ENCODE measurements at places on chromosomes 2 and 18. TPM values are rescaled to one million over a fixed set of nuclear protein-coding genes. Genes with fewer than 3 reads are reported as not detected.

POTEI gene
- total RNA-seq = not detected

RPS27A gene
- 2,188 TPM for total RNA-seq

IL1RN gene
- 4.1 TPM for total RNA-seq

TMEFF2 gene
- total RNA-seq = 0.58 TPM

CFAP221 gene
- 0.17 TPM for total RNA-seq

BZW1 gene
- 351 TPM for total RNA-seq

GRCh38 chr2:147439986-147440385 is 404.8 kb upstream of the ACVR2A start:
- no peak overlapping the region for H3K27ac ChIP-seq
- H3K4me1 ChIP-seq = no peaks in the 10 kb centered on the region
- H3K27me3 ChIP-seq = no peaks in the 10 kb centered on the region
- DNase-seq = no peak
- no peak overlapping the region for H3K4me3 ChIP-seq

DNA sequence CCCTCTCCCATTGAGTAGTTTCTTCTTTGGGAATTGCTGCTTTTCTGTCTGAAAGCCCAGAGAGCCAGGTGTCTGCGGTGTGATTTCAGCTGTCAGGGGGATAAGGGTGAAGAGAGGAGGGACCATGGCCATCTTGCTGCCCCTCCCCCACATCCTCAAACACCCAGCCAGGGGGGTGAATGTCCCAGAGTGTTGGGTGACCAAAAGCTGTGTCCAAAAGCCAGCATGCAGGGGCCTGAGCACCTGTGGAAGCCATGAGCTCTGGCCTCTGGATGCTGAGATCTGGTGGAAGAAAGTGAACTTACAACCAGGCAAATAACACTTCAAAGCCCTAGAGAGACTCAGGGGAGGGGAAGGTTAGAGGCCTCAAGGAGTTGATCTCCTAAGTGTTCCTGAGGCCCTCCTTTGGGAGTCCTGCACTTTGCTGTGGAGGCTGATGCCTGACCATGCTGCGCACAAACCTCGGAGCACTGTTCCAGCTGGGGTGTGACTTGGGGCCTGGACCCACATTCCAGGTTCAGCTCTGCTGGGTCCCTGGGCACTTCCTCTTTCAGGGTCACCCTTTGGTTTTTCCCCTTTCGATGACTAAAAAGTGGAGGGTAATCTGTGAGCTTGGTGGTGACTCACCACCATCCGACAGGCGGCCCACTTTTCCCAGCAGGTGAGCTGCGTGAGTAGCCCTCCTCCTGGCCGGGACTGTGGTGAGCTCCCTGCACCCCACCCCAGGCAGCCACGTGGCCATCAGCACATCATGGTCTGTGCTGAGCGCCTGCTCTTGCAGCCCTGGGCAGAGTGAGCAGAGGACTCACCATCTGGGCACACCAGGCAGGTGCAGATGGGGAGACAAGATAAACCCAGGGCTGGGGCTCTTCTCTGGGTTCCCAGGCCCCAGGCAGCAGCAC is 66.8 kb upstream of the FOSL2 start:
- no peak overlapping the region for H3K4me3 ChIP-seq
- peaks cover 3% of the 10 kb centered on the region for H3K36me3 ChIP-seq
- H3K27ac ChIP-seq = peak overlapping the region; percentile 8

DNA sequence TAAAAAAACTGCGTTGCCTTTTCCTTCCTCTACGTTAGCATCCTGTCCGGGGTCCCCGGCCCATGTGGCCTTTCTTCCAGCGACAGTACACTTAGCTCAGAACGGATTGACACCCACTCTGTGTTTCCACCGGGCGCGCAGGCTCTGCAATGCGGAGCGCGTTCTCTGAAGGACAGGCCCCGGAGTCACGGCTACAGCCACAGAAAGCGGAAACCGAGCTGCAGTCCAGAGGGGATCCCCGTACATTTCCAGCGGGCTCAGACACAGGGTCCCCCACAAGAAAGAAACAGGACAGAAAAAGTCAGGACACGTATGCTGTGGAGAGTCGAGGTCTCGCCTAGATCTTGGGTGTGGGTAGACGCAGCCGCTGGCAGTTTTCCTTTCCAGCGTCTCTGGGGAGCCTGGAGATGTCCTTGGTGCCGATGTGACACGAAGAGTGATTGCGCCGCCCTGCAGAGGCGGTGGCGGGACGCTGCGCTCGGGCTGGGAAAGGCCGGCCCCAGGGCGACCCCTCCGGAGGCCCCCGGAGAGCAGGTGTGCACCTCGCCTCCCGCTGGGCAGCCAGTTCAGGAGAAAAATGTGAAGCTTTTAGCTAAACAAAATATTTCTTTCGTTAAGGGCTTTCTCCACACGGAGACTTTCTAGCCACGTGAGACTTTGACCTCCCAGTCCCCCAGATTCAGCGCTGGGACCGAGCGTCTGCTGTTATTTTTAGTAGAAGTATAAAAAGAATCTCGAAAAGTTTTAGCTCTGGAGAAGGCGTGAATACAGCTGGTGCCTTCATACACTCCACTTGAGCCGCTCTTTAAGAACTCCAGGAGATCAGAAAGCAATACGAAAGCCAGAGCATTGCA is 1.3 kb upstream of the ACKR3 start:
- H3K27me3 ChIP-seq = peaks cover 12% of the 10 kb centered on the region
- peaks cover 46% of the 10 kb centered on the region for H3K4me1 ChIP-seq
- H3K27ac ChIP-seq = peak overlapping the region; percentile 86
- no peaks in the 10 kb centered on the region for H3K36me3 ChIP-seq
- no peak for DNase-seq

DNA sequence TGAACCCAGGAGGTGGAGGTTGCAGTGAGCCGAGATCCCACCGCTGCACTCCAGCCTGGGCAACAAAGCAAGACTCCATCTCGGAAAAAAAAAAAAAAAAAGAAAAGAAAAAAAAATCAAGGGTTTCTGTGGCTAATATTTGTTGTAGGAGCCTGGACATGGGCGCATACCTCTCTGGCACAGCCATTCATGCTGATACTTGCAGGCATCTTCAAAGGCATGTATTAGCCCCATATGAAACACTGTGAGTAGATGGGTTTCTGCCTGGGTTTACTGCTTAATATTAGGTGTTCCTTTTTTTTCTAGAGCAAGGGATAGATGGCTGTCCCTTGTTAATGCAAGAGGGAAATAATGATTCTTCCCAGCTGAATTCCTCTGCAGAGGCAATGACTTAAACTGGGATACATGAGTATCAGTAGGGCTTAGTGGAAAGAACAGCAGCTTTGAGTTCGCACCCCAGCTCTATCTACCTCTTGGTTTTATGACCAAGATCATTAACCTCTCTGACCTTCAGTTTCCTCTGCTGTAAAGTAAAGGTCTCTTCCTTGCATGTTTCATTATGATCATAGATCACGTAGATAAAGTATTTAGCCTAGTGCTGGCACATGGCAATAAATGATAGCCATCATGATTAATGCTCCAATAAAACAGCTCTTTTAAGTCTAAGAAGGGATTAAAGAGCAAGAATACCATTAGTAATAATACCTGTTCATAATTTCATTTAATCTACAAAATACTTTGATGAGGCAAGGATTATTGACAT is 4.5 kb upstream of the ATL2 start:
- DNase-seq = no peak
- H3K4me1 ChIP-seq = peaks cover 19% of the 10 kb centered on the region
- no peak overlapping the region for H3K27ac ChIP-seq
- H3K27me3 ChIP-seq = no peaks in the 10 kb centered on the region
- H3K4me3 ChIP-seq = no peak overlapping the region

DNA sequence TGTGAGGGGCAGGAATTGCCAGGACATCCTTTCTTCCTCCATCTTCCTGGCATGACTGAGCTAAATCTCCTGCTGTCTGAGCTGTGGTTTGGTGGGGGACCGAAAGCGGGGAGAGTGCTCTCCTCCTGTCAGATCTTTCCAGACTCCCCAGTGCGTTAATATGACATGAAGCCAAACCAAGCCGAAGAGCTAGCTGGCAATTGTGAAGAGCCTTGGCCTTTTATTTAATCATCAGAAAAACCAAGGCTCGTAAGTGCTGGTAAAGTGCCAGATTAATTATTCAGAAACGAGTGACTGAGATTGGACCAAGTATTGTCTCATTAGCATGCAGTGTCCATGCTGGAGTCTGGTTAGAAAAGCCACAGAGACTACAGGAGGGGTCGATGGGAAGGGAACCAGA is 14.5 kb upstream of the LRPPRC start:
- no peaks in the 10 kb centered on the region for H3K4me1 ChIP-seq
- no peak overlapping the region for H3K27ac ChIP-seq

DNA sequence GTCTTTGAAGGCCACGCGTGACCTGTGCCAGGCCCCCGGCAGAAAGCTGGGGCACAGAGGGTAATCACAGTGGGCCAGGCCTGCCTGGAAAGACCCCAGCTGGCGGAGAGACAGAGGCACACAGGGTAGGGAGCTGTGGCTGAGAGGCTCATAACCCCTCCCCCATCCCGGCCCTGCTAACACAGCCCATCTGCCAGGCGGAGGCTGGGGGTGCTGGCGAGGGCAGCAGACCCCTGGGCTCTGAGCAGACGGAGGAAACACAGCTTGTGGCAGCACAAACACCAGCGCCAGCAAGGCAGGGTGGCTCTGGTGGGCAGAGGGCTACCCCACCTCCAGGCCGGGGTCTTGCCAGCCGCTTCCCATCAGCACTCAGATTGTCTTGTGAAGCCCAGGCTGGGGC is 19.0 kb downstream of the HS6ST1 start:
- peaks cover 38% of the 10 kb centered on the region for H3K4me1 ChIP-seq
- DNase-seq = no peak
- H3K36me3 ChIP-seq = no peaks in the 10 kb centered on the region
- H3K27ac ChIP-seq = no peak overlapping the region
- H3K27me3 ChIP-seq = no peaks in the 10 kb centered on the region

DNA sequence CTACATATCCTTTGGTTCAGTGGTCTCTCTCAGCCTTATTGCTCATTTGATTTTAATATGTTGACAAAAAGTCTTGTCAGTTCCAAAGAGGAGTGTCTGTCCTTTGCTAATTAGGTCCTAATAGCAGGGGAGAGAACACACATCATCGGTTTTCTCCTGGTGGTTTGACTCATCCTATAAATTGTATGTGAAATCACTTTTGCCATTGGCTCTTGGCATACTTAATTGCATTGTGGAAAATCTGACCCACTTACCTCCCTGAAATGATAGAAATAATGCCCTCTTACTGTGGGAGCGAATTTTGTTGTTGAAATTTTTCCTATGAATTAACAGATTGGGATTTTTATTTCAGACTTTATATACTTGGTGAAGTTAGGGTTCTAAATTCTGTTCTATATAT is 58.3 kb downstream of the MTCL1 start:
- no peak overlapping the region for H3K27ac ChIP-seq
- no peak for DNase-seq
- H3K4me1 ChIP-seq = peaks cover 3% of the 10 kb centered on the region

DNA sequence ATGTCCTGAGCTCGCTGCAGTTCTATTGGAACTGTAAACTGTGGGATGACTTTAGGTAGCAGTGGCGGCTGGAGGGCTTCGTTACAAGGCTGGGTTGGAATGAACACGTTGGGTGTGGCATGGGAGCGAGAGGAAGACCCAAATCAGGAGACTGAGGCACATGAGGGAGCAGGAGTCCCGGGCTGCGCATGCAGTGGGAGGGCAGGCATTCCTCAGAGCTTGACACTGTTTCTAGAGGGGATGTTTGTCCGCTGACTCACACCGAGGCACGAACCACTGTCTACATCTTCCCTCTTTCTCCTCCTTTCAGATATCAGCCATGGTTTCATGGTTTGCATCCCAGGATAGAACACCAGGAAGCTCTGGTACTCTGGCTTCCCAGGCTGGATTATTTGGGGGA is 40.6 kb upstream of the LAMA1 start:
- no peak for DNase-seq
- H3K4me1 ChIP-seq = no peaks in the 10 kb centered on the region
- H3K27ac ChIP-seq = no peak overlapping the region
- H3K27me3 ChIP-seq = no peaks in the 10 kb centered on the region
- no peak overlapping the region for H3K4me3 ChIP-seq

DNA sequence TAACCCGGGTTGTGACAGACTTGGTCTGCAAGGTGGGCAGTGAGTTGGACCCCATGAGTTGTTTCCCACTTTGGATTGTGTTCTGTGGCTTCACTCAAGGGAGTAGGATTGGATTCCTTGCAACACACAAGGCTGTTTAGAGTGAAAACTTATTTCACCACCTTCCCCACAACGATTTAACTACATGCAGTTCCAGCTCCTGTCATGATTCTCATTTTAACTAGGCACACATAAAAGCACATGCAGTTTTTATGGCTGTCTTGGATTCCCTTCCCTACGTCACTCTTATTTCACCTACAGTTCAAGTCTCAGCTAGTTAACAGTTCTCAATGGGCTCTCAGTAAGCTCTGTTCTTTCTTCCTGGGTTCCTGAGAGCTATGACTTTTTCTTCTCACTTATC is 15.9 kb downstream of the EFEMP1 start:
- H3K36me3 ChIP-seq = no peaks in the 10 kb centered on the region
- no peaks in the 10 kb centered on the region for H3K4me1 ChIP-seq
- DNase-seq = no peak

GRCh38 chr2:74142340-74142739 is 5.4 kb downstream of the BOLA3 start:
- no peak overlapping the region for H3K27ac ChIP-seq
- H3K36me3 ChIP-seq = peaks cover 49% of the 10 kb centered on the region
- peaks cover 12% of the 10 kb centered on the region for H3K4me1 ChIP-seq
- peak; percentile 47 for DNase-seq

- H3K27ac ChIP-seq = no peak overlapping the region
- no peaks in the 10 kb centered on the region for H3K36me3 ChIP-seq
- no peak overlapping the region for H3K4me3 ChIP-seq
- no peak for DNase-seq
Observed at GRCh38 chr18:29457316-29457889, 1280.5 kb upstream of the CDH2 start.

DNA sequence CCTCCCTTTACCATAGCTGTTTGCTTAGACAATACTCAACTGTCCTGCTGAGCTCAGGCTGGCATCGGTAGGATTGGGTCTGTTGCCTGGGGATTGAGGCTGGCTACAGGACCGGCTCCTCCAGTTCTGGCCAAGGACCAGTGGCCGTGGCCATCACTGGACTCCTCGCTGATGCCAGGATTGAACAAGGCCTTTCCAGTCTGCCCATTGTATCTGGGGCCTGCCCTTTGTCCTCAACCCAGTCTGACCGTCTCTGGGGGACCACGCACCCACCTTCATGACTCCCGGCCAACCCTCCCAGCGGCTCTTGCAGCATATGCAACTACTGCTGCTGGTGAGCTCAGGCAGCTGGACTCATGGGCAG is 28.7 kb downstream of the SH2D6 start:
- no peak overlapping the region for H3K27ac ChIP-seq
- H3K36me3 ChIP-seq = no peaks in the 10 kb centered on the region
- DNase-seq = no peak

DNA sequence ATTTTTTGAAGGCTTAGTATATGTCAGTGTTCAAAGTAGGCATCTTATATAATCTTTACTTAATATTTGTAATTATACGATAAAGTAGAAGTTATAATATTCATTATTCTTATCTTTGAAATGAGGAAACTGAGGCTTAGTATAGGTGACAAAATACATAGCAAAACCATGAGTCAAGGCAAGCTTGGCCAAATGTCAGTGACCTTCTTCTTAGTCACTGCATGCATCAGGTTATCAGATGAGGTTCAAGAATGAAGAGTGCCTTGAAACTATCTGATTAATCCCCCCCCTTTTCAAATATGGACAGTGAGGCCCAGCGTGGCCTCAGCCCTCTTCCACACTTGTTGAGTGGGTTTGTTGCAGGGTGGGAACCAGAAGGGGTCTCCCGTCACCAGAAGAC is 59.3 kb downstream of the PMAIP1 start:
- no peak overlapping the region for H3K4me3 ChIP-seq
- DNase-seq = no peak
- H3K27me3 ChIP-seq = no peaks in the 10 kb centered on the region
- no peak overlapping the region for H3K27ac ChIP-seq
- no peaks in the 10 kb centered on the region for H3K36me3 ChIP-seq

Measured in esophagus muscularis mucosa (tissue), 4 donors.